ENCODE measurements at places on chromosomes 3 and 15.

- DNase-seq: no peak
Observed at GRCh38 chr3:194386648-194387047, 12.4 kb downstream of the GP5 start.

DNA sequence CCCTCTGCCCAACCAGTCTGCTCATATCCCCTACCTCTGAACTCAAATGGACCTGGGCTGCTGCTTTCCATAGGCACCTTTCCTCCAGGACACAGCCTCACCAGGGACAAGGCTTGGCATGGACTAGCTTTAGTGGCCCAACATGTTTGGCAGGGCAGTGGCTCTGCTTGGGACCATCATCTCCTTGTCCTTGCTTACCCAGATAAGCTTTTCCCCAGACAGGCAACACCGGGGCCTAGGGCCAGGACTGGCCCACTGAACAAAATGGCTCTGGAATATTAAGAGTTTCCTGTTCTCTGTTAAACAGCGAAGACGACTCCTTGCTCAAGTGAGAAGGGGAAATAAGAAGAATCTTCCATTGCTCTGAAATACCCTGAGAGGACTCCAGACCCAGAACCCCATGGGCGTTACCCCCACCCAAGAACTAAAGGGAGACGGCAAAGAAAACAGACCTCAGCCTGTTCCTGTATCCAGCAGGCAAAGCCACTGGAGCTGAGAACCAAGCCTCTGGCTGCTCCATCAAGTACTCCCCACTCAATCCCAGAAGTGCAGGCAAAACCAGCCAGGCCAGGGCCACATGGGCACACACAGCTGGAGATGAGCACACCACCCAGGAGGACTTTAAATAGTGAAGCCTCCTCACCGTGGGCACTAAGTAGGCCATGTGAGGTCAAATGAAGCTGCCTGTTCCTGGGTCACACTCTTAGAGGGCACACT is 45.5 kb downstream of the CTNNB1 start:
- DNase-seq: no peak

GRCh38 chr3:46470831-46471230 is 6.1 kb upstream of the LTF start:
- no peak for DNase-seq

- DNase-seq: no peak
Observed at GRCh38 chr3:189688262-189688661, 57.1 kb downstream of the TP63 start.

GRCh38 chr3:45597171-45597570 is 2.6 kb downstream of the LIMD1 start:
- DNase-seq: no peak

- DNase-seq: no peak
Observed at GRCh38 chr15:81449836-81450474, 75.9 kb upstream of the TMC3 start.

Data from T-cell (primary cell).